Muscle of back (tissue), 13 donors: ENCODE measurements at places on chromosomes 12 and 14.

GRCh38 chr12:46608431-46609272 is 217.1 kb downstream of the SLC38A4 start:
- DNase-seq = peak; percentile 19

DNA sequence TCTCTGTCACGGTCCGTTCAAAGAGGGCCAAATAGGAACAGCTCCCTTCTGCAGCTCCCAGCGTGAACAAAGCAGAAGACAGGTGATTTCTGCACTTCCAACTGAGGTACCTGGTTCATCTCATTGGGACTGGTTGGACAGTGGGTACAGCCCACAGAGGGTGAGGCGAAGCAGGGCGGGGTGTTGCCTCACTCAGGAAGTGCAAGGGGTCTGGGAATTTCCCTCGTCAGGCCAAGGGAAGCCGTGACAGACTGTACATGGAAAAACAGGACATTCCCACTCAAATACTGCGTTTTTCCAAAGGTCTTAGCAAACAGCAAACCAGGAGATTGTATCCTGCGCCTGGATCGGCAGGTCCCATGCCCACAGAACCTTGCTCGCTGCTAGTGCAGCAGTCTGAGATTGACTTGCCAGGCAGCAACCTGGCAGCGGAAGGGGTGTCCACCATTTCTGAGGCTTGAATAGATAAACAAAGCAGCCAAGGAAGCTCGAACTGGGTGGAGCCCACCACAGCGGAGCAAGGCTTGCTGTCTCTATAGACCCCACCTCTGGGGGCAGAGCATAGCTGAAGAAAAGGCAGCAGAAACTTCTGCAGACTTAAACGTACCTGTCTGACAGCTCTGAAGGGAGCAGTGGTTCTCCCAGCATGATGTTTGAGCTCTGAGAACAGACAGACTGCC is 22.7 kb downstream of the SLC38A1 start:
- DNase-seq = no peak

DNA sequence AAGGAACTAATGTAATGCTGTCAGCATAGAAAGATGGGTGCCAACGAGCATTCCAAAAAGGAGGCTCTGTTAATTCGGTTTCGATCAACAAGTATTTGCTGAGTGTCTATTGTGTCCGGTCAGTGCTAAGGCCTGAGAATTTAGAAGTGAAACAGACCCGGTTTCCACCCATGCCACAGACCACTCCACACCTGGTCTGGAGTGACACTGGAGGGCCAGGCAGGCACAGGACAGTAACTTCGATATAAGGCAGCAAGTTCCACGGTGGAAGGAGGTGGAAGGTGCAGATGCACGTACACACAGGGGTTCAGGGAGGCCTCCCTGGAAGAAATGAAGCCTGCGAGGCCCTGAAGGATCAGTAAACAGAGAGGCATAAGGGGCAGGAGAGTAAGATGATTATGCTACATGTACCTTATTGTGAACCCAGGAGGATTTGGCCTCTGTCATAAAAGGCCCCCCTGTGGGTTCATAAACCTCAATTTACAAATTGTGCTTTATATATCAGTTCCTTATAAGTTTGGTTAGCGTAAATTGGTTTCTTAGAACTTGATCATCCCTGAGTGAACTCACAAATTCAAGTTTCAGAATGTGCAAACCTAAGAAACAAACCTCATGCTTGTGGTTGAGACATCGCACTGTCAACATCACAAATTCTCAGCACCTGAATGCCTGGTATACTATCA is 25.9 kb downstream of the SSH1 start:
- DNase-seq = no peak

DNA sequence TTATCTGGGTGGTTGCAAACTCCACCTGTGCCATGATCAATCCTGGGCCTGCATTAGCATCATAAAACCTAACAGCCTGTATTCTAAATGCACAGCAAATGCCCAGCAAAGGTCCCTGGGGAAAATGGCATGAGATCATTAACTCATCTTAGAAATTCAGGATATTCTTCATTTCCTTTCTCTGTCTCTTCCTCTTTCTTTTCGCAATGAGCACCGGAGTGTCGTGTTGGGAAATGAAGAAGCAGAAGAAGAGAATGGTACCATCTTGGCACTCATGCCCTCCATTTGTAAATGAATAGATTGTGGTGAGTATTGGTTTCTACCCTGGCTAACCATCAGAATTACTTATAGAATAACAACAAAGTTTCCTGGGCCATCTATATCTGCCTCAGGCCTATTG is 193.6 kb downstream of the GALC start:
- no peak for DNase-seq

GRCh38 chr14:71452987-71453386 is 479.2 kb upstream of the RGS6 start:
- no peak for DNase-seq

DNA sequence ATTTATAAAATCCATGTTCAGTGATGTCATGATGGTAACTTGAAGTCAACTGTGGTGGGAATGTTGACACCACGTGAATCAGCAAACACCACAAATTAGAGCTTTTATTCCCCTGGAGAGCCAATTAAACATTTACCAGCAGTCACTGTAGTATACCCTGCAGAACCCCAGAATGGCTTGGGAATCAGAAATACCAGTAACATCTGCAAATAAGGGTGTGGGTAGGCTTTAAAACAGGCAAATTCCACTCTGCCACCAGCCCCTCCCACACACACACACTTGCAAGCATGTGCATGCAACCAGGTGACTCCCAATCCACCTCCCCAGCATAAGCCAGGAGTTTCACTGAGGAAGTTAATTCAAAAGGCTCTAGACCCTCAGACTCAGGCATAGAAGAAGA is 63.6 kb upstream of the TMEM263 start:
- no peak for DNase-seq

- DNase-seq = peak; percentile 31
Measured at GRCh38 chr12:45568808-45569207, 160.7 kb upstream of the ARID2 start.

GRCh38 chr14:105944632-105945610 is 418.5 kb downstream of the TMEM121 start:
- DNase-seq = no peak

GRCh38 chr14:92874962-92875661 is 47.8 kb upstream of the CHGA start:
- DNase-seq = no peak

- DNase-seq = peak; percentile 41
Measured at GRCh38 chr12:50545786-50546185, 41.0 kb downstream of the DIP2B start.

GRCh38 chr12:69509904-69510827 is 40.0 kb downstream of the FRS2 start:
- no peak for DNase-seq

GRCh38 chr12:68067762-68068376 is 78.6 kb downstream of the IFNG-AS1 start:
- DNase-seq = no peak

GRCh38 chr14:104319491-104320241 is 181.3 kb downstream of the KIF26A start:
- no peak for DNase-seq

- no peak for DNase-seq
Measured at GRCh38 chr14:24135584-24135833, 485 bp upstream of the PSME1 start.

GRCh38 chr14:100313464-100314230 is 7.4 kb upstream of the SLC25A29 start:
- DNase-seq = peak; percentile 34

- no peak for DNase-seq
Measured at GRCh38 chr14:50647282-50647681, 20.8 kb downstream of the SAV1 start.

- DNase-seq = no peak
Measured at GRCh38 chr12:10614056-10614370, 604 bp upstream of the MAGOHB start.

GRCh38 chr14:31966896-31967668 is 110.0 kb upstream of the ARHGAP5 start:
- no peak for DNase-seq

GRCh38 chr12:116171549-116171948 is 105.9 kb downstream of the MED13L start:
- DNase-seq = no peak

GRCh38 chr14:57380935-57381334 is 9.5 kb upstream of the NAA30 start:
- no peak for DNase-seq

DNA sequence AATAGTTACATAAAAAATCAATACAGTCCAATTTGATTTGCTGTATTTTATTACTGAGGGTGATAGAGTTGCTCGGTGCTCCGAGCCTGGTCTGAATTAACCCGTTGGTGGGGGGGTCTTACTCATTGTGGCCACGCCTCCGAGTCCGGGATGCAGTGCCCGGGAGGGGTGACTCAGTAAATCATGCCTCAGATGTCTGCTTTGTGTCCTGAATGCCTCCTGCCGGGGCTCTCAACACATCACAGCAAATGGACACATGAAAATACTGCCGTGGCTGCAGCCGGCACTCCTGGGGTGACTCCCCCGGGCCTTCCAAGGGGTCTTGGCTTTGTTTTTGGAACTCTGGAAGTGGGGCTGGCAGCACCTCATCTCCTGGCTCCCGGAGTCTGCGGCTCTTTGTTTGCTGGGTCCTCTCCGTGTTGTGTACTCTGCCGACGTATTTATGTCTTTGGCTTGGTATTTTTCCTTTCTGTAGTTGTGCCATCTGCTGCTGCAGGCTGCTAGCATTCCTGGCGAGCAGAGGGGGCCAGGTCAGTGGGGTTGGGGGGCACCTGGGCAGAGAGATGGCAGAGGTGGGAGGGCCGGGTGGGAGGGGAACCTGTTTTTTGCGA is 129.0 kb downstream of the AACS start:
- no peak for DNase-seq

- DNase-seq = no peak
Measured at GRCh38 chr14:97777622-97778355, 980.6 kb downstream of the VRK1 start.

- no peak for DNase-seq
Measured at GRCh38 chr12:107779077-107779831, 4.8 kb downstream of the ASCL4 start.
